ENCODE measurements at places on chromosomes 1 and 21.

- DNase-seq: no peak
Observed at GRCh38 chr1:161307230-161307768, 2.5 kb downstream of the MPZ start.

DNA sequence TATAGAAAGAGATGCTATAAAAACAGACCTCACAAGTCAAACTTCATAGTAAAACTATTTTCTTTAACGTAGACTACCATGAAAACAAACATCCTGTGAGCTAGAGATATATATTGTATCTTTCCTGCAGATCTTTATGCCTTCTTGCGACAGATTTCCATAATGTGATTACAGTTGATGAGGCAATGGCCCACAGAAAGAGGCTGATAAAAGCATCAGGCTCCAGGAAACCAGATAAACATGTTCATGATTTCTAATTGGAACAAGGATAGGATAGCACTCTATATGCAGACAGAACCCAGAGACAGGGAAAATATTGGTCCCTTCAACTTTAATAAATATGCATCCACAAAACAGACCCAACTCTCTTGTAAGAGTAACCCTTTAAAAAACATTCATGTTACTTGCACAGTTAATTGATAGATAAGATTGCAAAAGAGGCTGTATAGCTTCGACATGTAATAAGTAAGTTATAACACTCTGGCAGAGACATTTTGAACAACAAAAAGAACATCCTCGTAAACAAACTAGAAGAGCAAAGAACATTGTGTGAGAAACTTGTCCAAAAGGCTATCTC, 329.4 kb downstream of the AGBL4 start:
- no peak for DNase-seq

GRCh38 chr1:3403011-3403345, 51.5 kb upstream of the ARHGEF16 start:
- DNase-seq: no peak

DNA sequence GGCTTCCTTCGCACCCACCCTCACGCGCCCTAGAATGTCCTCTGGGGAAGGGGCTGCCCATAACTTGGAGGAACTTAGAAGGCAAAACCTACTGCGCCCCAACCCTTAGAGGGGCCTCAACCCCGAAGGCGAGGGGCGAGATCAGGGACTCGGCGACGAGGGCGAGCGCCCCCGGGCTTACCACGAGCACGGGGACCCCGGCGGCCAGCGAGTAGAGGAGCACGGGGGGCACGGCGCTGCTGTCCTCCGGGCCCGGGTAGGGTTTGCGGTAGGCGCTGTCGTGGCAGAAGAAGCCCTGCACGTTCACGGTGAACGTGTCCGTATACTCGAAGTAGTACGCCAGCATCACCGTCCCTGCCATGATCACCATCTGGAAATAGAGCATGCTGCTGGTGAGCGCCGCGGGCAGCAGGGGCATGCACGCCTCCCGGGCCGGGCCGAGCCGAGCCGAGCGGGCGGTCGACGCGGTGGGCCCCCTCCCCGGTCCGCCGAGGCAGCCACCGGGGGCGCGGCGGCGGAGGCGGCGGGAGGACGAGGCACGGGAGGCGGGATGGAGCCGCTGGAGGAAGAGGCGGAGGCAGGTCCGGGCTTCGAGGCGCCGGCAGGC, 304 bp downstream of the PLPPR5 start:
- DNase-seq: peak; percentile 3

DNA sequence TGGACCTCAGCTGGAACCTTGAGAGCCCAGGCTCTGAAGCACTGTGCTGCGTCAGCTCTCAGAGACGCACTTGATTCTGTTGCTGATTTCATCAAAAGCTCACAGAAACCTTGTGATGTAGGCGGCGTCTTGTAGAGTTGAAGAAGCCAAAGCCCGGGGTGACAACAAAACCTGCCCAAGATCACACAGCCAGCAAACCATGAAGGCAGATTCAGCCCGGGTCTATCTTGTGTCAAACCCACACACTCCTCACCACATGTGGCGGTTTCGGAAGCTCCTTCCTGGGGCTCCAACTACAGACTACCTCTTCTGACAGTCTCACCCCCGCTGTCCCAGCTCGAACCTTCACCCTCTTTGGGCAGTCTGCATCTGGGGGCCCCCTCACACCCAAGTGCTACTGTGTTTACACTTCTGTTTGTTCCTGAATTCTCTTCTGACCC, 50.4 kb downstream of the TENT5C start:
- peak; percentile 92 for DNase-seq
